ENCODE measurements at places on chromosomes 2 and 18.

DNA sequence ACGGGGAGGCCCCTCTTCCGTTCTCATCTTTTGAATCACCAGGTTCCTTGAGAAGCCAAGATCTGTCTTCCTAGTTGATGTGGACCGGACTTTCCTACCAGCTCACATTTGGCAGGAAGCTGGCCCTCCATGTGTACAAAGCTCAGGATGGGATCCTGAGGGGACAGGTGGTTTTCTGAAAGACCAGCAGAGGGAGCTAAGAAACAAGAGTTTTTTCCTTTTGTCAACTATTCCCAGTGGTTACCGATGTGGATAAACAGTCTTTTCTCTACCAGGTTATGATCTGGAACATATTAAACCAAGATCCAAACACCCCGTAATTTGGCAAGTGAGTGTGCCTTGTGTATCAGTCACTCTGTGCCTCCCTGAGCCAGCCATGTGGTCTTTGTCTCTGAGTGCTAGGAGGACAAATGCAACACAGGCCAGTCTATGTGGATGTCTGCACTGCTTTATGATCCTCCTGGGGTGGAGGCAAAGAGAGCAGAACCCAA, 25.1 kb upstream of the ARHGAP25 start:
- DNase-seq: peak; percentile 45
- no peak overlapping the region for H3K27ac ChIP-seq
- H3K36me3 ChIP-seq: no peaks in the 10 kb centered on the region

DNA sequence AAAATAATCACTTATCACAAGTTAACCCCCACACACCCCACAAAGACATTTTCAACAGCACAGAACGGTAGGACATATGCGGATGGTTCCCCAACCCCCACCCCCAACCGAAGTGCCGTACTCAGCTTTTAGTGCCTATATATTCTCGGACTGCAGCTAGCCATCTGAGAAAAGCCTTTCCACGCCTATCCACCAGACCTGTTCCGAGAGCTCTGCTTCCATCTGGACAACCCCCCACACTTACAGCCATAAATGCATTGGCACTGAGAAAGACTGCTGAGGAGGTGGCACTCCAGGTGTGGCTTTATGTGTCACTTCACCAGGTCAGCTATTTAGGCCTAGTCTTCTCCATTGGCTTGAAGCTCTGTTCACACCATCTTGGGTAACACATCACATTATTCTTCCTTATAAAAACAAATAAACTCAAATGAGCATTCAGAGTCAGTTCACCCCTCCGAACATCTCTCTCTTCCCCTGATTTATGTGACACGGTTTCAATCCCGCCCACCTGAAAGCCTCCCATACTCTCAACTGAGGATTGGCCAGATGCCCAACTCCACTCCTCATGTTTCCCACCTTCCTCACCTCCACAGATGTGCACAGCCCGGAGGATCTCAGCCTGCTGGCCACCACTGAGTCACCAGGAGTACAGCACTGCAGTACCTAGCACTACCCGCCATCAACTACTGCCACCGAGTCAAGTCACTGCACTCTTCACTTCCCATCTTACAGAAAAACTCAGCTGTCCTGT, 127.4 kb downstream of the CACNB4 start:
- H3K4me1 ChIP-seq: no peaks in the 10 kb centered on the region
- H3K27me3 ChIP-seq: no peaks in the 10 kb centered on the region
- no peak for DNase-seq
- H3K36me3 ChIP-seq: no peaks in the 10 kb centered on the region
- no peak overlapping the region for H3K27ac ChIP-seq

- H3K27ac ChIP-seq: no peak overlapping the region
- H3K36me3 ChIP-seq: no peaks in the 10 kb centered on the region
- DNase-seq: no peak
- no peaks in the 10 kb centered on the region for H3K4me1 ChIP-seq
These were observed 67.4 kb downstream of the RNF152 start for GRCh38 chr18:61825386-61825785.

DNA sequence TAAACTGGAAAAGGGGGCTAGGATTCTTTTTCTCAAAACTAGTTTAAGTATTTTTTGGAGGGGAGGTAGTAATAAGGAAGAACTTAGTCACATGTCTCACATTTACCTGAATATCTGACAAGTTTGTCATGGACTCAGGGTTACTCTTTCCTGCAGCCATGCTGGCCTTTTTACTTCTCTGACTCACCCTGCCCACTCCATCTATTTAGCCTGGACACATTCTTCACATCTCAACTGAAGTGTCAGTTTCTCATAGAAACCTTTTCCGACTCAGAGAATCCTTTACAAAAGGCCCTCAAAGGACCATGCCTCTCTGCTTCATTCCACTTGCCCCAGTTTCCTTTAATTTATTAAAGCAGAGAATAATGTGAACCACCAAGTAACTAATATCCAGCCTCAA, 42.6 kb downstream of the SCN7A start:
- no peaks in the 10 kb centered on the region for H3K27me3 ChIP-seq
- no peaks in the 10 kb centered on the region for H3K36me3 ChIP-seq
- no peak overlapping the region for H3K4me3 ChIP-seq

- H3K27me3 ChIP-seq: no peaks in the 10 kb centered on the region
- H3K4me3 ChIP-seq: no peak overlapping the region
- no peaks in the 10 kb centered on the region for H3K4me1 ChIP-seq
- H3K27ac ChIP-seq: no peak overlapping the region
- DNase-seq: no peak
These were observed 57.2 kb downstream of the CYB5A start for GRCh38 chr18:74234326-74235171.

- H3K36me3 ChIP-seq: peaks cover 17% of the 10 kb centered on the region
- no peak for DNase-seq
- no peaks in the 10 kb centered on the region for H3K27me3 ChIP-seq
- peak overlapping the region; percentile 62 for H3K27ac ChIP-seq
These were observed 689 bp downstream of the OST4 start for GRCh38 chr2:27070653-27071276.

DNA sequence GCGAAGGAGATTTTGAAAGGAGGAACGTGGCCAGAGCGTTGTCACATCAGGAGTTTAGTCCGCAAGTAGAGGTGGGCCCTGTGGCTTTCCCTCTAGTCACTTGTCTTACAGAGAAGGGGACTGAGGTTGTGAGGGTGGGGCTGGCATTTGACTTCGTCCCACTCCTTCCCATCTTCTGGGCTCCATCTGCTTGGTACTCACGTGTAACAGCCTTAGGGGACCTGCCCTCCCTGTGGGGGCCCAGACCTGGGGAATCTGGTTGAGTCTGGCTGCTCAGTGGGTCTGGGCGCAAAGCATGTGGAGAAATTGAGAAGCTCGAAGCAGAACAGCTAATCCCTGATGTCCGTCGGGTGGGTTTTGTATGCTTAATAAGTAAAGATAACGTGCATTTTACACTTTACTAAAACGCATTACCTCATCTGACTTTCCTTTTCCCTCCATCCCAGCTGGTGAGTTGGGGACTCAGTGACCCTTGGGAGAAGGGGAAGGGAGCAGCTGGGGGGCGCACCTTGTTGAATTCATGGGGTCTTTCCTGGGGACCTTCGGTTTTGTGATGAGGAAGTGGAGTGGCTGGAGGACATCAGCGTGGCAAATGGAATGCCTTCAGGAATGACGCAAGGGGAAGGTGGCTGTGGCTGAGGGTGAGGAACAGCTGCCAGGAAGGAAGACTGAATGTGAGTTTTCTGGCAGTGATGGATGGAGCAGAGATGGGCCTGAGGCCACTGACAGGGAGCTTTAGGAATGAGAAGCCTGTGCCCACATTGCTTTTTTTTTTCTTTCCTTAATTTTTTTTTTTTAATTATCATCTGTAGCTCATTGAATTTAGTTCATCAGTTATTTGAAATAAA, 44.8 kb downstream of the ASAP2 start:
- no peak for DNase-seq
- H3K27ac ChIP-seq: no peak overlapping the region

DNA sequence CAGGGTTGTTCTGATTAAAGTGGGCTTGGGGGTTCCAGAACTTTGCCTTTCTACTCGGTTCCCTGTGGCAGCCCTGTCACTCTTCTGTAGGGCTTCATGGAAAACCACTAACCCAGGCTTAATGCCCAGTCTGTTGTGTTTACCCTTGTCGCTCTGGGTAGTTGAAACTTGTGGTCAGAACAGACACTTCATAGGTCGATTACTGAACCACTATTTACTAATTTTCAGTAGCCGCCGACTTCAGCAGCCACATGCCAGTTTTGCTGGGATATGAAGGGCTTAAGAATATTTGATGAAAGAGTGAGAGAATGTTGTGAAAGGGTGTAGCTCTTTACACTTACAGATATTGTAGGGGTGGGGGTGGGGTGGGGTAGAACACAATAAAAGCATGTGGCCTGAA, 362.3 kb downstream of the RND3 start:
- no peak overlapping the region for H3K4me3 ChIP-seq
- no peaks in the 10 kb centered on the region for H3K4me1 ChIP-seq
- H3K27ac ChIP-seq: no peak overlapping the region
- H3K27me3 ChIP-seq: no peaks in the 10 kb centered on the region
- DNase-seq: no peak
- no peaks in the 10 kb centered on the region for H3K36me3 ChIP-seq

DNA sequence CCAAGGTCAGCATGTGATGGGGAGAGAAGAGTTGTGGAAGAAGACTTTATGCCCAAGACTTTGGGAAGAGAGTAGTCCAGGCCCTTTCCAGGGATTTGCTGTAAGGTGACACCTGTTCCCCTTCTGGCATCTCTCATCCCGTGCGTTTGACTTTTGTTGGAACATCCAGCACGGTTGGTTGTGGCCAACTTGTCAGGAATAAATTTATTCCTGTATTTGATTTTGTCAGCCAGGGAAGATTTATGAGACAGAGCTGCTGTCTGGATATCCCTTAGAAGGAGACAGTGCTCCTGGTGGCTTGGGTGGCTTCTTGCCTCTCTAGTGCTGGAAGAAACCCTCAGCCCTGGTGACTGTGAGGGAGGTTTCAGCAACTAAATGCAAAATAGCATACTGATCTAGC, 121.5 kb downstream of the PTPRM start:
- peaks cover 15% of the 10 kb centered on the region for H3K27me3 ChIP-seq
- no peak overlapping the region for H3K4me3 ChIP-seq
- DNase-seq: no peak
- no peaks in the 10 kb centered on the region for H3K36me3 ChIP-seq
- H3K4me1 ChIP-seq: no peaks in the 10 kb centered on the region

GRCh38 chr2:121810959-121811853, 55.8 kb downstream of the TSN start:
- H3K4me3 ChIP-seq: no peak overlapping the region
- peaks cover 2% of the 10 kb centered on the region for H3K27me3 ChIP-seq
- H3K36me3 ChIP-seq: no peaks in the 10 kb centered on the region
- no peak overlapping the region for H3K27ac ChIP-seq
- peak; percentile 35 for DNase-seq
- no peaks in the 10 kb centered on the region for H3K4me1 ChIP-seq

DNA sequence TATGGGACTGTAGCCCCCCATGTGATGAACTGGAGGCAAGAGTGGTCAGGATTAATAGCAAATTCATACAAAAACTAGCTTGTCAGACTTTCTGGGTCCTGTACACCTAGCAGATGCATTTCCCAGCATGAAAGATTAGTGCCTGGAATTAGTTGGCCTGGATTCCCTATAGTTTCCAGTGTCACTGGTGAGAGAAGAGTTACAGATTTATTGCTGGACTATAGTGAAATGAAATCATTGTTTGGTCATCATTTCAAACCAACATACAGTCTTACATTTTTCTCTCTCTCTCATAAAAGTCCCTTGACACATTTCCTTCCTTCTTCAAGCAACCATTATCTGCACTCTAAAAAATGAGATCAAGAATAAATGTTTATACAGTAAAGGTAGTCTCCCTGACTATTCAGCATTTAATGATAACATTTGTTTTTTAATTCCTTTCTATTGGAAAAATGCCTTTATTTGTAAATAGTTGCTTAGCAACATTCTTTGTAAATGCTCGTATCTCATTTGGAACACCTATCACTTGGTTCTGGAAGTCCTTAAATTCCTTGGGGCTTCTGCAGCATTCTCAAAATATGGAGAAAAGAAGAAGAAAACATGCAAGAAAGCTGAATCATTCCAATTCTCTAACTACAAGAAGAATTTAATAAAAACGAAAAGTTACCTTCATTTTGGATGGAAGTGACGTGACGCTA, 144.4 kb downstream of the MREG start:
- H3K36me3 ChIP-seq: no peaks in the 10 kb centered on the region
- H3K27ac ChIP-seq: no peak overlapping the region
- no peaks in the 10 kb centered on the region for H3K4me1 ChIP-seq
- H3K27me3 ChIP-seq: no peaks in the 10 kb centered on the region

- H3K4me3 ChIP-seq: no peak overlapping the region
- no peak overlapping the region for H3K27ac ChIP-seq
- no peaks in the 10 kb centered on the region for H3K36me3 ChIP-seq
- no peaks in the 10 kb centered on the region for H3K4me1 ChIP-seq
- DNase-seq: no peak
These were observed 50.2 kb upstream of the THSD7B start for GRCh38 chr2:136715146-136715545.

DNA sequence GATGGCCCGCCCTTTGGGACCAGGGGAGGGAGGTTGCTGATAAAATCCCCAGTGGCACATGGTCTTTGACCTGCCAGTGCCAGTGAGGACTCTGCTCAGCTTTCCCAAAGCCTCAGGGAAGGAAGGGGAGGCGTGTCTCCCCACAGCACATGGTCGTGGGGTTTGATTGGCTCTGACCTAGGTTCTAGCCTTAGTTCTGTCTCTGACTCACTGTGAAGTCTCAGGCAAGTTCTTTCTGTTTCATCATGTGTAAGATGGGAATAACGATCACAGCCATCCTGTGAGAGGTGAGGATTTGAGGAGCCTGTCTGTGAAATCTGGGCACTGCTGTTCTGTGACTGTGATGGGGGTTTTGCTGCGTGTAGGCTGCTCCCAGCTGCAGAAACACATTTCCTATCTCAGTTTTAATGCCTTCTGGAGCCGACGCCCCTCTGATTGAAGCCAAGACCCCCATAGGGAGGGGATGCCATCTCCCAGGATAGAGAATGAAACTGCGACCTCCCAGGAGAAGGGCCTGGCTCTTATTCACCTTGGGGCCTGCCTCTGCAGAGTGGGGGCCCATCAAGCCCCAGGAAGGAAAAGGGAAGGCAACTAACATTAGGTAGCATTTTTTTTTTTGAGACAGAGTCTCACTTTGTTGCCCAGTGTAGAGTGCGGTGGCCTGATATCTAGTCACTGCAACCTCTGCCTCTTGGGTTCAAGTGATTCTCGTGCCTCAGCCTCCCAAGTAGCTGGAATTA, 84.0 kb downstream of the DDX1 start:
- H3K4me3 ChIP-seq: no peak overlapping the region
- H3K27me3 ChIP-seq: no peaks in the 10 kb centered on the region
- no peaks in the 10 kb centered on the region for H3K36me3 ChIP-seq
- DNase-seq: no peak
- no peak overlapping the region for H3K27ac ChIP-seq

- H3K4me1 ChIP-seq: peaks cover 7% of the 10 kb centered on the region
- no peak for DNase-seq
- H3K36me3 ChIP-seq: peaks cover 16% of the 10 kb centered on the region
- H3K27ac ChIP-seq: peak overlapping the region; percentile 96
- peak overlapping the region; percentile 86 for H3K4me3 ChIP-seq
These were observed 60.1 kb downstream of the EMILIN2 start for GRCh38 chr18:2906704-2907549.

DNA sequence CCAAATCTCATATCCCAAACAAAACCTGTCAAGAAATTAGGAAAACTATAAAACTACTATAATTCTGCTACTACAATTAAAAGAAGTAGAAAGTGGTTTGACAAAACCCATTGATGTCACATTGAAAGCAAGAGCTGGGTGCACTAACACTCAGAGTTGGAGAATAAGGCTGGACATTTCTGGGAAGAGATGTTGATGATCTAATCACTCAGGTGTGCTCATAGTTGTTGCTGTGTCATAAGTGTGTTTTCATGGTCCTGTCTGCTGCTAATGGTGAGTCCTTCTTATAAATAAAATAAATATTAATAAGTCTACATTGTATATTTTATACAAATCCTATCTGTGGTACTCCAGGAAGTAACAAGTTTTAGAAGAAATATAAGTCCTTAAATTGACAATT, 168.2 kb upstream of the LRP1B start:
- H3K4me3 ChIP-seq: no peak overlapping the region
- H3K4me1 ChIP-seq: no peaks in the 10 kb centered on the region
- no peaks in the 10 kb centered on the region for H3K27me3 ChIP-seq
- no peaks in the 10 kb centered on the region for H3K36me3 ChIP-seq
- no peak for DNase-seq

All from HCT116 (cell line).